Left colon (tissue), 2 donors: ENCODE measurements at places on chromosomes 13 and 19. TPM values are rescaled to one million over a fixed set of nuclear protein-coding genes. Genes with fewer than 3 reads are reported as not detected.

DNA sequence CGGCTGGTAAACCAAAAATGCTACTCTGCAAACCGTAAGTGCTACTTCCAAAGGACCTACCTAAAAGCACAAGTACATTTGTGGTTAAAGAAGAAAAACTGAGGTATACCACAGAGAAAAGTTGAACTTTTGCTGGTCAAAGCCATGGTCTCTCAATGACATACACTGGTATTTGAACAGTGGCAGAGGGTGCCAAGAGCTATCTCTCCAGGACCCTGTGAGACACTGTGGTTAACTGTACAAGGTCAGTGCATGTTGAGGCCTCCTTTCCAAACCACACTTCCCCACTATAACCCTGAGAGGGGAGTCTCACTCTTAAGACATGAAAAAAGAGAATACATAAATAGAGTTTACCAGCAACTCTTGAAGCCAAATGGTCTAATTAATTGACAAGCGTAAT lies 49.5 kb downstream of the COL4A1 start:
- no peak for DNase-seq

GRCh38 chr13:40874138-40874779 lies 84.8 kb downstream of the SLC25A15 start:
- no peak for DNase-seq

DNA sequence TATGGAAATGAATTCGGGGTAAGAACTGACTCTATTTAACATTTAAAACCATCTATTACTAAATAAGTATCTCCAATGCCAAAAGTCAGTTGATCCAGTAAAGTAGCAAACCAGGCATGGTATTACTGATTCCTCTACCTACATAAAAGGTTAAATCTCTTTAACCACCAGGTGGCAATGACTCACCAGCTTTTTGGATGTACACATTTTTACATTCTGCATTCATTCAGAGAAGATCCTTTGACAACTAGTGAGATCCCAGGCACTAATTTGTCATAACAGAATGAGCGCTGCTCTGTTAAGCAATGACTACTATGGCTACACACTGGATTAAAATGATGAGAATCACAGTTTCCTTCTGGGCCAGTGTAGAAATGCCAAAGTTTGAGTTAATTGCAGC lies 329.8 kb upstream of the GPC6 start:
- no peak for DNase-seq

DNA sequence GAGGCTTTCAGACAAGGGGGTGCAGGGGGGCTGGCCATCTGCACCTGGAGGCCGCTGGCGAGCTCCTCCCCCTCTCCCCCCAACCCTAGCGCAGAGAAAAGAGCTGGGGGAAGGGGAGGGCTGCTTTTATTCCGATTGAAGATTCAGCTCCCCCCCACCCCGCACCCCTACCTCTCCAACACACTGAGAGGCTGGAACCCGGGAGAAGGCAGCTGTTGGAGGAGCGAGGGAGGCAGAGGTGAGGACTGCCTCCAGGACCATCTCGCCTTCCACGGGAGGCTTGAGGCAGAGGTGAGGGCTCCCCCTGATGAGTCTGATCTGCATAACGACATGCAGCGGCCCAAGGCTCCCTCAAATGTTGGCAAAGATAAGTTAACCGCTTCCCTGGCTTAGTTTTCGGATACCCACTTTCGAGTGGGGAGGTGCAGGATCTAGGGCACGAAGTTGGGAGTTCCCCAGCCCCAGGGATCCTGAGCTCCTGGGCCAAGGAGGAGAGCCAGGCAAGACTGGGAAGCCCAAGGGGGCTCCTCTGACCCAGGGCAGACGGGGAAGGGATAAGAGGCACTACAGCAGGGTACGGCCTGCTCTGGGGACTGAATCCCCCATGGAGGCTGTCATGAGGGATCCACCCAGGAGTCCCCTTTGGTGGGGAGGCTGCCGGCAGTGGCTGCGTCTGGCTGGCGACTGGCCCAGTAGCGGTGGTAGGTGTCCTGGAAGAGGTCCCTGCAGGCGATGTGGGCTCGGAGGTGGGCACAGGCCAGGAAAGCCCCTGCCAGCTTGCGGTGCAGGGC lies 1.2 kb upstream of the NUMBL start:
- no peak for DNase-seq

Gene LAIR1
- total RNA-seq = 3.8 TPM
